ENCODE measurements at places on chromosomes 1 and 21.

- no peak for DNase-seq
Measured at GRCh38 chr1:2124446-2125198, 70.0 kb downstream of the FAAP20 start.

- peak; percentile 88 for DNase-seq
Measured at GRCh38 chr21:23968722-23969647, 1638.3 kb downstream of the MRPL39 start.

DNA sequence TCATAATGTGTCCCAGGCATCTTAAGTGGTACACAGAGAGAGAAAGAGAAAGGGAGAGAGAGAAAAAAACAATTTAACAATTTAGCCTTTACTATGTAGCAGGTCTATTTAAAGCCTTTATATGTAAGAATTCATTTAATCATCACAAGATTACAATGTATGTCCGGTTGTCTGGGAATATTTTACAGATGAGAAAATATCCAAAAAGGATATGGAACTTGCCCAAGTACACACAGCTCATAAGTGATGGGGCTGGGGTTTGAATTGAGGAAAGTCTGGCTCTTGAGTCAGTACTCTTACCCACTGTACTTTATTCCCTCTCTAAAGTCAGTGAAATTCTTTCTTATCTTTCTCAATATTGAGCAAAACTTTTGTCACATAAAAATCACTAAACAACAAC, 104.6 kb downstream of the LYPLAL1 start:
- no peak for DNase-seq

DNA sequence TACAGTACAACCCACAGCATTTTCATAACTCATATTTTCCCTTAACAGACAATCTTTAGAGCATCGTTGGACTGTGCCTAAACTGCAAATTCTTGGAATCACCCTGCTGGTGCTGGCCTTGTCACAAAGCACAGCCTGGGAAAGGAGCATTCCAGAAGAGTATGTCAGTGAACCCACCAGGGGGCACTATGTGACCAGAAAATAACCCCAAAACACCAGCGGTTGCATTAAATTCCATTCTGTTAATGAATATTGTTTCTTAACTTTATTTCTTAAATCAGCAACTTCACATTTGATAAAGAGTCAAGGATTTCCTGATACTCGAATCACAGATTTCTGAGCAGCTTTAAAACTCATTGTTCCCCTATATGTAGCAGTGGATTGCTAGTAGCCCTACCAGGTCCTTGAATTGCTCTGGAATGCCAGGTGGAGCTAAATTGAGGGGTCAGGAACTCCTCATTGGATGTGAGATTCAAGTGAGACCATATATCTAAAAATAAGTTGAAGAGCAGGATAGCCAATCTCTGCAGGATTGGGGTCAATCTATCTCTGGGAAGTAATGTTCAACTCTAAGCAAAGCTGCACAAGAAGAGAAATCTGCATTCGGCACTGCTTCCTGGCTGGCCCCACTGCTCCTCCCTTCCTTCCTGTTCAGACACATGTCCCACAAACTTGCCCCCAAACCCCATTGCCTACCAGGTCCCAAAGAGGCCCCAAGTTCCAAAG, 12.7 kb upstream of the RAB4A start:
- DNase-seq = peak; percentile 31

GRCh38 chr1:223678841-223679240, 13.3 kb upstream of the CAPN8 start:
- no peak for DNase-seq

- DNase-seq = no peak
Measured at GRCh38 chr1:1306070-1306660, 1.6 kb downstream of the ACAP3 start.

- no peak for DNase-seq
Measured at GRCh38 chr1:187648091-187648490, 819.3 kb downstream of the PLA2G4A start.

GRCh38 chr1:94315552-94316116, 78.2 kb upstream of the ARHGAP29 start:
- DNase-seq = no peak

GRCh38 chr1:47382399-47382983, 33.6 kb upstream of the FOXE3 start:
- no peak for DNase-seq

DNA sequence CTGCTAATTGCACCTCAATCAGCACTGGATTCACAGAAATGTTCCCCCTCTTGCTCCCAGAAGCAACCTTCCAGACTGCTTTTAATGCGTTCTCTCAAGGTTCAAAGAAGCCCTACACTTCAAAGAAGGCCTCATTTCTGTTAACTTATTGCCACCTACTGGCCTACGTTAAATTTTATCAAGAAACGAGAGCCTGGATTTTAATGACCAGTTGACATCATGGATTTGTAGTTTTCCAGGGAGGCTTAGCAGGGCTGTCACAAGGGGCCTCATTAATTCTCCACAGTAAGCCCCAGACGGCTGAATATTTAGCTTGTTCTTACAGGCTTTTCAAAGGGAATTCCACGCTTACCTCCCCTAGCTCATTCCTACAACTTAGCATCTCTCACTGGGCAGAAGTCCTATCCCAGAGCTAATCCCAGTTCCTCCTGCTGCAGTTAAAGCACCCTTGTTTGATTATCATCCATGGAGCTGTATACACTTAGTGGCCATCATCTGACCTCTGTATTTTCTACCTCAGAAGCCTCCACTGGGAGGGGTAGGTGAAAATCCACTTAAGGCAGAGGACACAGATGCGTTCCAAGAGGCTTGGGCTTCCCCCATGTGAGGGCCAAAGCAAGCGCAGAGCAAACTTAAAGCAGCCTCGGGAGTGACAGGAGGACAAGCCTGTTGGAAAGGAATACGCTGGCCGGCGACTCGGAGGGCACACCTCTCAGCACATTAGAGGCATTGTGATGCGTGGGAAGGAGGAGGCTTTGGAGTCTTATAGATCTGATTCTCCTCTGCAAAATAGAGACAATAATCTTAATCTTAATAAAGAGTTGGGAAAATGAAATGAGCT, 32.2 kb upstream of the CYP4X1 start:
- DNase-seq = peak; percentile 53

DNA sequence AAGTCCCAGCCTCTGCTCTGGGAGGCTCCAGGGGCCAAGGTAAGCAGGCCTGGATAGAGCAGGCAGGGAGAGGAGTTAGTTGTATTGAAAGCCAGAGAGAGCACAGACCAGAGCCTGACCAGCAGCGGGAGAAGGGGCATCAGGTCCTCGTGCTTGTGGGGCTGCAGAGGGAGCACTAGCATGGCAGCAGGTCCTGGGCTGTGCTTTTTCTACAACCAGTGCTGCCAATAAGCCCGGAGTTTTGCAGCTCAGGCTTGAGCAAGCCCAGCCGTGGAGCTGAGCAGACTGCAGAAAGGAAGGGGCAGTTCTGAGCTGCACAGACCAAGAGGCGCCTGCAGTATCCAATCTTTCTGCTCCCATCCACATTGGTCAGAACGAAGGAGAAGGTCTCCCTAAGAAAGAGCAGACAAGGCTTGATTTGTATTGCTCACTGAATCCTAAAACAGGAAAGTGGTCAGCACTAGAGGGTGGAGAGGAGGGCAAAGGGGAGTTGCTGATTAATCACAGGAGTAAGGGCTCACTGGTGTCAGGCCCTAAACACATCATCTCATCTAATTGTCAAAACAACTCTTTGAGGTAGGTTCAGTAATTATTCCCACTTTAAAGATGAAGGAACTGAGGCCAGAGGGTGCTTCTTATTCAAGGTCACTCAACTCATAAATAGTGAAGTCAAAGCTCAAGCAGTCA, 2.7 kb downstream of the DENND2D start:
- DNase-seq = no peak

DNA sequence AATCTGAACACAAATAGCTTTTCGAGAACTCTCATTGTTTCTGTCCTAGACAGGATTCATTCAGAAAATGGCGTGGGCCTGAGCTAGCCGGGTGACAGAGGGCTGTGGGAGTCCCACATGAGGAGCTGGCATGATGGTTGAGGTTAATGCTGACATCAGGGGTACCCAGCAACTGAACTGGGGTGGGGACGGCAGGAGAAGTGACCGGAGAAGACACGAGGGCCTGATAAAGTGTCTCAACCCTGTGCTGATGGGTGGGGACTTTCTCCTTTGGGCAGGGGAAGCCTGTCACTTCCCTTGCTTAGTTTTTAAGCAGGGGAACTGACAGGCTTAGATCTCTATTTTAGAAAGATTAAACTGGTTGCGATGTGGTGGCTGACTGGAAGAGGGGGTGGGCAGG, 14.6 kb downstream of the CHIT1 start:
- DNase-seq = no peak

DNA sequence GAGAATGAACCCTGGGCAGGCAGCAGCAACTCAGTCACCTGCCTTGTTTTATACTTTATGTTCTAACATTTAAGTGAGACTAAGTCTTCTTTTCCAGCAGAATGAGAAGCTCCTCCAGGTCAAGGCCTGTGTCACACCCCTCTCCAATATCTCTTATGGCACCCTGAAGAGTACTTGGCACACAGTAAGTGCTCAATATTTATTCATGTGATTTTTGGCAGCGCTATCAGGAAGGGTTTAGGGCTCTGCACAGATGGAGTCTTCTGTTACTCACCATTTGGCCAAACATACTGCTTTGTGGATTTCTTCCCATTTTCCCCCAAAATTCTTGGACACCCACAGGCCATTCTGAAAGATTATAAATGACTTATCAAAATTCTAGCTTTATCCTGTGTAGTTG, 43.8 kb upstream of the MYBPHL start:
- DNase-seq = peak; percentile 79

DNA sequence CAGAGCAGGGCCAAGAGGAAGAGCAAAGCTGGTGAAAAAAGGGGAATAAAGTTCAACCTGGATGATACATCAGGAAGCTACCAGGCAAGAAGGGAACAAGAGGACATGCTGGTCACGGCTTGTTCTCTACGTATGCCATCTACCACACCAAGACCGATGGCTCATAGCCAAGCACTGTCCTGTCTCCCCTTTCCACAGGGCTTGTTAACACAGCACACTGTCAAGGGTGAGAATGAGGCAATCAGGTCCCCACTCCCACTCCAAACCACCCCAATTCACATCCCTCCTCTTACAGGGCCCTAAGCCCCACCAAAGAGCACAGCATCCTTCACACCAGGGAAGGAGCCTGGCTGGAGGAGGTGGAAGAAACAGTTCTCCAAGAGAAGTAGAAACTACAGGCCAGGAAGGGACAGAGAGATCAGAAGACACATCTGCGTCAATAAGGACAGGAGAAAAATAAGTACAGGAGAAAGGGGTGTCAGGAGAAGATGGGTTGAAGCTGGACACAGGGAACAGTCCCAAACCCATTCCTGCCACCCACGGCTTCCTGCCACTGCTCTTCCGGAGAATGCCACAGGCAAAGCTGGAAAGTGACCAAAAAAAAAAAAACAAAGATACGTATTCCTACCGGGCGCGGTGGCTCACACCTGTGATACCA, 923 bp upstream of the SHC1 start:
- no peak for DNase-seq

GRCh38 chr1:214979191-214979590, 103.3 kb upstream of the KCNK2 start:
- no peak for DNase-seq

- no peak for DNase-seq
Measured at GRCh38 chr1:245589316-245589715, 434.5 kb downstream of the KIF26B start.

- DNase-seq = no peak
Measured at GRCh38 chr1:165524639-165525285, 19.0 kb upstream of the LRRC52 start.

GRCh38 chr1:168719306-168720111, 9.5 kb downstream of the DPT start:
- DNase-seq = no peak

GRCh38 chr21:45497846-45498645, 44.2 kb downstream of the SLC19A1 start:
- no peak for DNase-seq

DNA sequence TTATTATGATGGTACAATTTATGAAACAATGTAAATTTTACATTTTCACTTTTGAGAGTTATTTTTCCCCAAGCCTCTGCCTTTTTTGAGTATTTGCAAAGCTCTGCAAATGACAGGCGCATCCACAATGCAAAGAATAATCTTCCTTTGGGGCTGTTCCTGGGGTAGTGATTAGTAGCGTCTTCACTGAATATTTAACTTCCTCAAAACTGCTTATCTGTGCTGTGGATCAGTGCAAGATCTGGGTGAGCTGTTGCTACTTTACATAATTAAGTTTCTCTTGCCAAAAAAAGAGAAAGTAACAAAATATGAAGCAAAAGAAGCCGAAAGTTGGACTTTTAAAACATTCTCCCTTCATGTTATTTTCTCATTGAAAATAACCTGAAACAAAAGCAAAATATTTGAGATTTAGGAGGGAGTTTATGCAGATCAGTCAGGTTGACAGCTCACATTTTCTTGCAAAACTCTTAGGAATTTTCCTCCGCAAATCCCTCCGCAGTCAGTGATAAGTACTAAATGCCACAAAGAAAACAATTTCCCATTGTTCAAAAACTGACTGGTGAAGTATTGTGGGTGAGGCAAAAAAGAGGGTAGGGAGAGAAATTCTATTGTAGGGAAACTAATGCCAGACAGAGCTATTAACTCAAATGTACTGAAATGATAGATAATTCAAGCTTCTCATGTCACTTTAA, 276.4 kb upstream of the B3GALT2 start:
- DNase-seq = no peak

- DNase-seq = no peak
Measured at GRCh38 chr1:93766451-93766850, 84.8 kb upstream of the BCAR3 start.

- DNase-seq = no peak
Measured at GRCh38 chr1:180921891-180922630, 9.4 kb downstream of the KIAA1614 start.

GRCh38 chr1:43776043-43776761, 68.9 kb downstream of the ST3GAL3 start:
- DNase-seq = no peak

DNA sequence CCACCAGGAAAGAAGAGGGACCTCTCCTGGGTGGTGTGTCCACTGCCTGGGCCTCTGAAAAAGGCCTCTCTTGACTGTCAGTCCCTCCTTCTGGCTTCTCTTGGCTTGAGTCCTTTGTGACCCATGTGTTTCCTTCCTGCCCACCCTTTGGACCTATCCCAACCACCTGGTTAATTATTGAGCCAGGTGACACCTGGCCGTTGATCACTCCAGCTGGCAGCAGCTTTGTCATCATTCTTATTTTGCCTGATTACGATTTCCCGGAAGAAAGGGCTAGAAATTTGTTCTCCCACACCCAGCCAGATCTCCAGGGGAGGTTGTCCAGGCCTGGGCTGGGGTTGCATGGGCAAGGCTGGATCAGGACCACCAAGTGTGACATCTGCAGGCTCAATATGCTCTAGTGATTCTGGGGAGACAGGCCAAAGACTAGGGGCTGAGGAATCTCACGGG, 24.8 kb downstream of the CSF1 start:
- peak; percentile 11 for DNase-seq

- no peak for DNase-seq
Measured at GRCh38 chr21:25188677-25189079, 418.6 kb downstream of the MRPL39 start.

GRCh38 chr1:118184739-118185083, 317 bp downstream of the SPAG17 start:
- DNase-seq = peak; percentile 16

Data from NCI-H2029 treated with DMSO at 0.1 percent for 48 hours (cell line).